ENCODE measurements at places on chromosomes 2 and 18.

DNA sequence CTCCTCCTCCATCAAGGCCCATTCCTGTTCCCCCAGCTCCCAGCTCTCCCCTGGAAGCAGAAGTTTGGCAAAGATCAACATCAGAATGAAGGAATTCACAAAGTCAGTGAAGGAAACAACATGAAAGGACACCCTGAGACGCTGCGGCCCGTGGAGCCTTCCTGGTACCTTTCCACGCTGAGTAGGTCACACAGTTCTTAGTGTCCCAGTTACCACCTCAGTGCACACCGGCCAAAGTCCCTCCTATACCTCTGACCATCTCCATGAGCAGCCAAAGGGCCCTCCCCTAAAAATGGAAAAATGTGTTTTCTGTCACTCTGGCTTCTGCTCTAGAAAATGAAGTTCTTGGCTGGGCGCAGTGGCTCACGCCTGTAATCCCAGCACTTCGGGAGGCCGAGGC is 191.6 kb upstream of the AGAP1 start:
- DNase-seq = no peak

- peak; percentile 67 for DNase-seq
Observed at GRCh38 chr2:47767880-47768609, 14.9 kb upstream of the MSH6 start.

- no peak for DNase-seq
Observed at GRCh38 chr2:208015475-208015874, 9.9 kb downstream of the PLEKHM3 start.

DNA sequence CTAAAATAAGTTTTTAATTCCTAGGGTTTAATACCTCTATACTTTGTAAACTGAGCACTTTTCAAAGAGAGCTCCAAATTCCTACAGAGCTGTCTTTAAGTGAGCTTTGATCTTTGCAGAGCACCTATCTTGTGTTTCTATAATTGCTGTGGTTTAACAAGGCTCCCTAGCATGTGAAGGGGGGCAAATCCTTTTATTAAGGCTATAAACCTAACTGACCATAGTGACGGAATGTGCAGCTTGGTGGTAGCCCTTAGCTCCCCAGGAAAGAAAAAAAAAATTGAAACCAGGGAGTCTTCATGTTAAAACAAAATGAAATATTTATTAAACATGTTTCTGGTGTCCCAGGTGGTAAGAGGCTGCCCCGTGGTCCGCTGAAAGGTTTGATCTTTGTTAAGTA is 78.6 kb upstream of the ETAA1 start:
- no peak for DNase-seq

DNA sequence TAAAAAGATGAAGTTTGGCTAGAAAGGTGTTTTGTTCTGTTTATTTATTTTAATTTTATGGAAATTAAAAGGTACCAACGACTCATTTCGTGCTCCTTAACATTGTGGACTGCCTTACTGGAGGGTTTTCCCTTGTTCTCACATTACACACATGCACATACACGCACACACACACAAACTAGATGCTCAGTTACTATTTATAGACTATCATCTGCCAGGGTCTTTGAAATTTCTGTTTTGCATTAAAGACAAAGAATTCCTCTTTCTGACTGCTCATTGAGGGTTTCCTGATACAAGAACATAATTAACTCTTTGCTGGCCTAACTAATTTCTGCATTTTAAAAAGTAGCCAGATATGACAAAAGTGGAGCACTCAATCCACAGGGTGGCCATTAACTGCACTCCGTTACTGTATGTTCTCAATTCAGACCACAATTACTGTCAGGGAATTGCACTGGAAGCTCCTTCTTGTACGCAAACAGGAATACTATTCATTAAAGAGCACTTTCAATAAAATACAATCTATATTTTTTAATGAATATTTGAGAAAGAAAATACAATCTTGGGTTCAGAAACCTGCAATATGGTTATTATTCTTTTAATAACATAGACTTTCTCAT is 366.9 kb upstream of the GALNT5 start:
- DNase-seq = no peak

DNA sequence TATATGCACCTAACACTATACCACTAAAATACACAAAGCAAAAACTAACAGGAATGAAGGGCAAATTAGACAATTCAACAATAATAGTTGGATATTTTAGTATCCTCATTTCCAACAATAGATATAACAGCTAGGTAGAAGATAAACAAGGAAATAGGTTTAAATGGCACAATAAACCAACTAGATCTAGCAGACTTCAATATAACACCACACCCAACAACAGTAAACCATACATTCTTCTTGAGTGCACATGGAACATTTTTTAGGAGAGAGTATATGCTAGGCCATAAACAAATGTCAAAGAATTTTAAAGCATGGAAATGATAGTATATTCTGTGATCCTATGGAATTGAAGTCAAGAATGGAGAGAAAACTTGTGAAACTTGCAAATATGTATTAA is 138.4 kb downstream of the NDUFA10 start:
- DNase-seq = no peak

DNA sequence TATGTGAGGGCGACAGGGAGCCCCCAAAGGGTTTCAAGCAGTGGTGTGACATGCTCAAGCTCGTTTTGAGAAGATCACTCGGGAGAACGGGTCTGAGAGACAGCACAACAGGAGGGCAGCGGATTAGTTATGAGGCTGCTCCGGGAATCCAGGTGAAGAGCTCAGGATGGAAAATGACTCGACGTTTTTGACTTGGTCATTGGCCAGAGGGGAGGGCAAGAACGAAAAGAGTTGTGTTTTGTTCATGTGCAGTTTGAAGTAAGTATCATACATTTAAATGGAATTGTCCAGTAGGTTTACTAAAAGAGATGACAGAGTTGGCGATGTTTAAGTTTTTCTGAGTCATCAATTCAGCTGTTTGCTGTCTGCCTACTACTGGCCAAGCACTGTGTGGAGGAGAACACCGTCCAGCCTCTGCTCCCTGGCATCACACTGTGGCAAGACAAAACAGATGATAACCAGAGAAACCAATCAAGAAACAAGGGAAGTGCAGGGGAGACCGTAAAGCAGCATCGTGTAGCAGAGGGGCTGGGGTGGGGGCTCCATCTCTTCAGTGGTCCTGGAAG is 25.3 kb upstream of the ANXA4 start:
- no peak for DNase-seq

All from CD4-positive, alpha-beta T cell treated with Interleukin-21 for 1 hour (primary cell).